ENCODE measurements at places on chromosomes 5 and 9. TPM values are rescaled to one million over a fixed set of nuclear protein-coding genes. Genes with fewer than 3 reads are reported as not detected.

Gene BASP1
- 164 TPM for total RNA-seq

Gene PLAA
- total RNA-seq: 32.3 TPM

Gene LCN6
- not detected for total RNA-seq

Gene PCDHGA10
- 21.4 TPM for total RNA-seq

Gene QRFP
- not detected for total RNA-seq

Gene LMAN2
- 258 TPM for total RNA-seq

Gene CDHR2
- not detected for total RNA-seq

Gene TMEM8B
- 3.6 TPM for total RNA-seq

Gene FGF18
- total RNA-seq: 0.06 TPM

DNA sequence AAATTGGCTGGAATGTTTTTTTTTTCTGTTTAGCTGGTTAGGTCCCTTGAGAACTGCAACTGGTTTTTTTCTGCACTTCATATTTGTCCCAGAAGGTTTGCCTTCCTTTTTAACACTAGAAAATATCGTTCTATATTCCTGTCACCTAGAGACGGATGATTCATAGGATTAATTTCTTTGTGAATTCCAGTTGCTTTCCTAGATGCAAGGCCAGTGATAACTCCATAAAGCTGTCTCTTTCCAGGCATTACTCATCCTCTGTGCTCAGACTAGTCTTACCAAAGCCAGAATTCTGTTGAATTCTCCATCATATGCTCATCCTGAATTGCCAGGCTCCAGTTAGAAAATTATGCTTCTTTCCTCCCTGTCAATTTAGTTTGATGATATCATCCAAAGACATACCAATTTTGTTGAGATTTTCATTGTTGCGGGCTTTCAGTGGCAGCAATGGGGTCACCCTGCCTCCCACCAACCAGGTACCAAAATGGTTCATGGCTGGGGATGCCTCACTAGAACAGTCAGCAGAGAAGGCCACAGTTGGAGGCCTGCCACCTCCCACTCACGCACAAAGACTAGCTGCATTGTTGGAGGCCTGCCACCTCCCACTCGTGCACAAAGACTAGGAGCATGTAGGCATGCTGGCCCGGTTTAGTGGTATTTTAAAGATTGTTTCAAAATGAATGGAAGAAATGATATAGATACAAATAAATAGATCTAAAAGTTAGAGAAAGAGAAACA, 8.5 kb downstream of the BAAT start:
- peak; percentile 59 for DNase-seq

GRCh38 chr5:15943487-15943886, 236.1 kb downstream of the MARCHF11 start:
- DNase-seq: peak; percentile 29

DNA sequence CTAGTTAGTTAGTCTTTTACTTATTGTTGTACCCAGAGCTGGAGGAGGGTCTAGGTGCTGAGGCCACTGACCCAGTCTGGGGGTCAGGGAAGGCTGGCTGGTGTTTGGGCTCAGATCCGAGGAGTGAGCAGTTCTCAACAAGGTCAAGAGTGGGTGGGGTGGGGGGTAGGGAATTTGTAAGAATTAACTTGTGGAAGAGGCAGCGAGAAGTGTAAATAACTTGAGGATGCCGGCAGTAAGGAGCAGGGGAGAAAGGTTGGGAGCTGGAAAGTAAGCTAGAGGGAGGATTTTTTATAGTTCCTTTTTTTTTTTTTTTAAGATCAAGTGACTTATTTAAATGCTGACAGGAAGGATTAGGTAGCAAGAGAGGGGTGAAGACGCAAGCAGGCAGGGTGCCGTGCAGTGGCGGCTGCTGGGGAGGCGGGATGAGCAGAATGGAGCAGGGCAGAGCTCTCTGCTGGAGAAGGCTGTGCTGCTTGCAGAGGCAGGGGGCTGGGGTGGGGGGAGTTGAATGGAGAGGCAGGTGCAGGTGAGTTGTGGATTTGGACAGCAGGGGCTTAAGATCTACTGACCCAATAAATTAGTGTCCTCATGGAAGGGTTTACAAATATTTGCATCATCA, 35.3 kb upstream of the SMIM32 start:
- no peak for DNase-seq

GRCh38 chr5:100772006-100772405, 131.1 kb downstream of the ST8SIA4 start:
- no peak for DNase-seq

DNA sequence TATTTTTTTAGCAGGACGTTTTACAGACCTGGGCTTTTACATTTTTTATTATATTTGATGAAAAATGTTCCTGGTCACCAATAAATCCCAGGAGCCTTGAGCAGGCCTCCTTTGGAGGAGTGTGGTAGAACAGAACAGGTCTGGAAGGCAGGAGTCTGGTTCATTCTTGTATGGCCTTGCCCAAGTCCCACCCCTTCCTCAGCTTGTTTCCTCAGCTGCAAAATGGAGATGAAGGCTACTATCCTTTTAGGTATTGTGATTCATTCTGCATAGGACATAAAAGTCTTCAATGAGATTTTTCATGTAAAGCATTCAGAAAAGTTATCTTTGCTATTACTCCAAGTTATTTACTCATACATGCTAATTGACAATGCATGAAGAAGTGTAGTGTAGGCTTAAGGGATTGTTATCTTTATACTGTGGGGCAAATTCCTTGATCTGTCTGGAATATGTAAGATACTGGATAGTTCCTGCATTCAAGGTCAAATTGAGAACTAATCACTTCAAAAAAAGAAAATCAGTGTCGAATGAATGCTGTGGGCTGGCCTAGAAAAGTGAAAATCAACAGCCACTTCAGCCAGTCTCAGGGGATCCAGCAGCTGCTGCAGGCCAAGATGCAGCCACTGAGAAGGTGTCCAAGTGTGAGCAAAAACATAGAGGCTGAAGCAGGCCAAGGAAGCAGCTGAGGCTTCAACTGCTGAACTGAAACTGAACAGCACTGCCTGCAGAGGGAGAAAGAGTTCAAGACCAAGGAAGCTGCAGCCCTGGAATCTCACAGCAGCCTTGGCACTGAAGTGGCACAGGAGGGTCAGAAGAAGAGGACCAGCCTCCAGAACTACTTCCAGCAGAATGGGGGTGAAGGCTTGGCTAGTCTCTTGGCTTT, 15.5 kb upstream of the SLC36A3 start:
- DNase-seq: peak; percentile 51

DNA sequence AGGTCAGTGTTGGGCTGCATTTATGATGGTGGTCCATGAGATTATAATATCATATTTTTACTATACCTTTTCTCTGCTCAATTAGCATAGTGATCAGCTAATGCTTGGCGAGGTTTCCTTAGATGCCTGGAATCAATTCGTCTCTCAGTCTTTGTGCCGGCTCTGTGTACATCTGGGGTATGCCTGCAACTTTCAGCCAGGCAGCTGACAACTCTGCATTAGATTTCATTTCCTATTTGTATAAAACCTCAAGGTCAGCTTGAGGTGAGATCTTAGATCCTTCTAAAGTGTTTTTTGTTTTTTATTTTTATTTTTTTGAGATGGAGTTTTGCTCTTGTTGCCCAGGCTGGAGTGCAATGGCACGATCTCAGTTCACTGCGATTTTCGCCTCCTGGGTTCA, 86.8 kb downstream of the MELK start:
- no peak for DNase-seq

DNA sequence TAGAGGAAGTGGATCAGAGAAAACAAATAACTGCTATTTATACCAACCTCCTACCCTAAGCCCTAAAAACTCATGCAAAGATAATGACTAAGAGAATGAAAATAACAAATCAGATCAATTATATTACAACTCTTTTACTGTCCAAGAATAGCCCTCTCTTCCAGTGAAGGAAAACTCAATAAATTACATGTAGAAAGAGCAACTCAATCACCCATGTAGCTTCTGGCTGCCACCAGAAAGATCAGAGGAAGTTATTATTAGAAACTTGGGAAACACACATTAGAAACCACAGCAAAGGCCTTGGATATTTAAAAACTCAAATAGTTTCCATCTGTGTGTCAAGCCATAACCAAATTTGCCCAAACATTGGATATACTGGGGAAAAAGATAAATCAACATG, 134.0 kb upstream of the TARS1 start:
- peak; percentile 19 for DNase-seq

GRCh38 chr9:130444565-130445221, at the start of gene ASS1:
ASS1 (plus strand) TSS chr9:130444961; CDS start chr9:130452229, 7,268 bp downstream.
- no peak for DNase-seq

- DNase-seq: no peak
These were observed 20.2 kb downstream of the ORM2 start for GRCh38 chr9:114349713-114350480.

DNA sequence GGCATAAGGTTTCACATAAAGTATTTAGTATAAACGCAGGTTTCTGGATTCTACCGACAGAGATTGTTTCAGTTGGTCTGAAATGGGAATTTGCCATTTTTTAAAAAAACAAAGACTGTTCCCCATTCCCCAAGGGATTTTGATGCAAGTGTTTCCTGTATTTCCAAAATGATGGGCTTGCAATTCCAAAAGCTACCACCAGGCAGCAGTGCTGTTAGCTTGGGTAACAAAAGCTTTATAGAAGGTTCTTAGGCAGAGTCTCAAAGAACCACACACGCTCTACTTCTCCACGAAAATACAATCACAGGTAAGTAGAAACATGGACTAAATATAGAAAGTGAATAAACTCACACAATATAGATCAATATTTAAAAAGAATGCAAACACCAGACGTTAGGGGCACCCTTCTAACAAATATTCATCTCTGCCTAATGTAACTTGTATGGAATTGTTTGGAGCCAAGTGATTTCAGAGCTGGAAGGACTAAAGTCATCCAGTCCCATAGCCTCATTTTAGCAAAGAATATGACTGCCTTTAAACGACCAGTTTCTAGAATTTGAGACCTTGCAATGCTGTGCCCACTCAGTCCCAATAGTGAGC, 154.3 kb downstream of the SPOCK1 start:
- peak; percentile 77 for DNase-seq

- no peak for DNase-seq
These were observed 12.8 kb downstream of the AMBP start for GRCh38 chr9:114065304-114065703.

DNA sequence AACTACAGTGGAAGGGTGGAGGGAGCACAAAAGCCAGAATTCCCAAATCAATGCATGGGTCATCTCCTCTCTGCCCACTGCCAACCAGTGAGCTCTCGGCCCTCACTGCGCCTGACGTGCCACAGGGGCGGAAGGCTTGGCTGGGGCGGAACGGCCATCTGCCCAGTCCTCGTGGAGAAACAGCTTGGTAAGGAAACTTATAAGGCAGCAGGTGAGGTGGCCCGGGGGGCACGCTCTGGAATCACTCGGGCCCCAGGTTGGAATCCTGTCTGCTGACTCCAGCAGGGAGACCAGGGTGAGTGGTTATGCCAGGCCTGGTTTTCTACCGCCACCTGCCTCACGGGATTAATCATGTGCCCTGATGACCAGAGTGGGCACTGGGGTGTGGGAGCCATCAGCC, 52.3 kb downstream of the VAV2 start:
- no peak for DNase-seq

GRCh38 chr9:128718047-128718446, 5.9 kb downstream of the ZDHHC12 start:
- DNase-seq: no peak

DNA sequence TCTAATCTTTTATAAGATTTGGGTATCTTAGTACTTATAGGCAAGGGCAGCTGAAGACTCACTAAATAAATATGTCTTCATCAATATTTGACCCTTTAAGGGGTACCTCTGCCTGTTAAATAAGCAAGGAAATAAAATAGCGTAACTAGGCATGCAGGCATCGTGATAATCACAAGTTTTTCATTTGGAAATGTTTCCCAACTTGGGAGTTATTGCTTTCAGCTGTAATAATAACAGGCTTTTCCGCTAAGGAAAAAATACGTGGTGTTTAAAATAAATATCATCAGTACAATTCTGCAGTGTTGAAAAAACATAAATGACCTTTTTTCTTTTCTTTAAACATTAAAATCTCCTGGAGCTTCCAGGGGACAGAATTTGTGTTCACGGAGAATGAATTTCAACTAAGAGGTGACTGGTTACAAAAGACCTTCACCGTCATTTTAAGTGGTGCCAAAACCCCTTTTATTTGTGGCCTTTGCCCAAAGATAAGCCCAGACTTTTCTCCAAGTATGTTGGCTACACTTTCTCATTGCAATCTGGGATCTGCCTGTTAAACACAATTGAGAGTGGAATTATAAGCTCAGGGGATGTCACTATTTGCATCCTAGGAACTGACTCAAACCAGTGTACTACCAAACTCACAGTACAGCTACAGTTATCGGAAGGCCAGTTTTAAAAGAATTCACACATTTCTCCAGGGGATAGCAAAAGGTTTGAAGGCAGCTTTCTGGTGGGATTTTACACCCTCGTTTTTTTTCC, 218.6 kb downstream of the FBXL7 start:
- DNase-seq: no peak

- DNase-seq: peak; percentile 44
These were observed 77.2 kb downstream of the MRPS30 start for GRCh38 chr5:44885903-44886302.

GRCh38 chr9:33147416-33148169, 19.5 kb downstream of the B4GALT1 start:
- DNase-seq: no peak

- DNase-seq: no peak
These were observed 5.2 kb downstream of the F2R start for GRCh38 chr5:76720988-76721569.

DNA sequence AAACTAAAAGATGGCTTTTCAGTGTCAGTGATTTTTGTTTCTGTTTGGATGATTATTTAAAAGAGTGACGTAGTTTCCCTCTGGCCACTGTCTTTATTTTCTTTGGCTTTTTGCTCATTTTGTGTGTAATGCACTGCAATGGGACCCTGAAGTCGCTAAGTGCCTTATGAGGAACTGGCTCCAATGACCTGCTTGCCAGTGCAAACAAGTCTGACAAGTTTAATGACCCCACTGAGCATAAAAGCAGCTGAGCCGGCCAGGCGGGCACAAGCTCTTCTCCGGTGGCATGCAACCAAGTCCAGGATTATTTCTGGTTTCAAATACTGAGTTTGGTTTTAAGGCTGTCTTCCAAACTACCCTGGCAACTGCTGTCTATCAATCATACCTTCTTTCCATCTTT, 15.6 kb upstream of the GNA14 start:
- DNase-seq: peak; percentile 54

DNA sequence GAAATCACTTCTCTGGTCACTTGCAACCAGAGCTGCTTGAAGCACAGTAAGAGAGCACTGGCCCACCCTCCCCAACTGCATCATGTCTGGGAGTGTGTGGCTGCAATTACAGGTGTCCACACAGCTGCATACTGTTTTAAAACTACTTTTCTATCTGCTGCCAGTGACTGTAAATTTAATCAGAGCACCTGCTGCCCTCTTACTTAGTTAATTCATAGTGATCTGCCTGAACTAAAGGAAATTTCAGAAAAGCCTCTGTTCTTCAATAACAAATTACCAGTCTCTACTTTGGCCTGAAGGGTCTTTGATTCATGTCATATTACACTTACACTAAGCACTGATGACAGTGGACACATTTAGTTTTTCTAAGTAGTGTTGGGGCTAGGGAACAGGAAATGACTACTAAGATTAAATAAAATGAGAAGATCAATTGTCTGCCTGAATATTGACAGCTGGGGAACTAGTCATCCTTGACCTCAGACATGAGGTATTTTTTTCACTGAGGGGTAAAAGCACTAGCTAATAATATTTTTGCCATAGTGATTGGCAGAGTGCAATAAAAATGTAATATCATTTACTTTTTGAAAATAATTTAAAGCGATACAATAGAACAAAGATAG, 788.9 kb upstream of the GRAMD2B start:
- DNase-seq: peak; percentile 49
